Aorta (tissue), 5 donors: ENCODE measurements at places on chromosomes 7 and 10. TPM values are rescaled to one million over a fixed set of nuclear protein-coding genes. Genes with fewer than 3 reads are reported as not detected.
A peak's percentile ranks its signal among the peaks of the same experiment; 100 is the strongest.

DNA sequence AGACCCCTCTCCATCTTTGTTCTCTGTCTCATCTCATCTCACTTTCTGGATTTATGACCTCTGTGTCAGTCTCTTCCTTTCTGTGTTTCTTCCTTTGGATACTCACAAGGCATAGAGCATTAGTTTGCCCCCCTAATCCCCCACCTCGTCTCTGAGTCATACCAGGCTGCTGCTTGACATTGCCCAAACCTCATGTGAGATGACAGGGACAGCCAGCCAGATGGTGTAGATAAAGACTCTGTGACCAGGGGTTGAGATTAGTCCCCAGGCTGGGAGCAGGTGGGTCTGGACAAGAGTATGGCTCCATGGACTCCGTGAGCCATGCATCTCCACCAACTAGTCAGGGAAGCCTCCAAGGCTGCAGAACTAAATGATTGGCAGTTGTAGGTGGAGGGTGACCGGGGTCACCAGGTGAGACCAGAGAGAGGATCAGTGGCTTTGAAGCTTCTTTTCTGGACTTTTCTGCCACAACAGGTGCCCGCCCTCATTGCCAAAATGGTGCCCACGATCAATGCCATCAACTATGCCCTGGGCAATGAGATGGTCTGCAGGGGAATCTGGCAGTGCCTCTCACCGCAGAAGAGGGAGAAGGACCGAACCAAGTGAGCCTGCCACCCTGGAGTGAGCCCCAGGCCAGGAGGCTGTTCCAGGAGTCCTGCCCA, 13.3 kb downstream of the RGR start:
- DNase-seq: no peak

GRCh38 chr10:18473424-18474117, 177.8 kb downstream of the NSUN6 start:
- DNase-seq: no peak

- DNase-seq: no peak
These were observed 145.9 kb downstream of the SH3PXD2A start for GRCh38 chr10:103709341-103709920.

DNA sequence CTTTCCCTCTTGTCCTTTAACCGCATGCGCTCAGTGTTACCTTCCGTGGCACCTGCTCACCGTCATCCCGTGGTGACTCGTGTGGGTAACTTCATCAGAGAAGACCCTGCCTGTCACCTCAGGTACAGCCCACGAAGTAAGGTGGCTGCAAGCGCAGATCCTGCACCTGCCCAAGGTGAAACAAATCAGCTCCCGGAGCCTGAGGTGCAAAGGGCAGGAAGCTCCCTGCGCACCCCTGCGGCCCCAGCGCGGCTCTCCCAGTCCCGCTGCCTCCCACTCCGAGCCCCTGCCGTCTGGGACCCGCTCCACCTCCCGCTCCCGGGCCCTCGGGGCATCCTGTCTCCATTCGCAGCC, 110.9 kb upstream of the LANCL2 start:
- no peak for DNase-seq

DNA sequence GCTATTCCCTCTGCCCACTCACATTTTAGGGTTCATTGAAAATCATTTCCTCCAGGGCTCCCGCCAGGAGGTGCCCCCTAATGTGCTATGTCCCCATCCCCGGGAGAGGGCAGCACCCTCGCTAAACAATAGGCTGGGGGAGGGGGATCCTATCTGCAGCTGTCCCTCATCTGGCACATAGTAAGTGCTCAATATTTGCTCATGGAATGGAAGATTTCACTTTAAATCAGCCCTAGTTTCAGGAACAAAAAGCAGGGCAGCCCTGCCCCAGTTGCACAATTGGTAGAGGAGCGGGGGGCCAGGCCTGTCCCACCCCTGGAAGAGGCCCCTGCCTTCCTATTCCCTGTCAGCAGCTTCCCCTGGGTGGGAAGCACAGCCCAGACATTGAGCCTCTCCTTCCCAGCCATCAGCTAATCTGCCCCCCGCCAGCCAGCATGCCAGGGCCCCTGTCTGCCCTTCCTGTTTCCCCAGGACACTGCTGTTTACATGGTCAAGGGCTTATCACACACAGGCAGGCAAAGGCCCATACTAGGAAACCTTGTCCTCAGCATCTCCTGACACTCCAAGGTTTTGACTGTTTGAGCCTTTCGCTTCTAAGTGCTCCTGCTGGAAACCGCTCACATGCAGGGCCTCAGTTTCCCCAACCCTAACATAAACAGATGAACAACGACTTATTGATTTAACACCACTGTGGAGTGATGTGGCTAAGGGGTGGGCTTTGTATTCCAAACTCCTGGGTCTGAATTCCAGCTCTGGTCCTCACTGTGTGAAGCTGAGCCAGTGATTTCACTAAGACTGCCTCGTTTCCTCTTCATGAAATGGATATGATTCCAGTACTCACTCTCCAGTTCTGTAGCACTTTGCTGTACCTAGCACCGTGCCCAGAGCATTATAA, 130.7 kb upstream of the ZMIZ1 start:
- no peak for DNase-seq

GRCh38 chr7:128883622-128884448, 21.2 kb downstream of the ATP6V1F start:
- DNase-seq: peak; percentile 87

DNA sequence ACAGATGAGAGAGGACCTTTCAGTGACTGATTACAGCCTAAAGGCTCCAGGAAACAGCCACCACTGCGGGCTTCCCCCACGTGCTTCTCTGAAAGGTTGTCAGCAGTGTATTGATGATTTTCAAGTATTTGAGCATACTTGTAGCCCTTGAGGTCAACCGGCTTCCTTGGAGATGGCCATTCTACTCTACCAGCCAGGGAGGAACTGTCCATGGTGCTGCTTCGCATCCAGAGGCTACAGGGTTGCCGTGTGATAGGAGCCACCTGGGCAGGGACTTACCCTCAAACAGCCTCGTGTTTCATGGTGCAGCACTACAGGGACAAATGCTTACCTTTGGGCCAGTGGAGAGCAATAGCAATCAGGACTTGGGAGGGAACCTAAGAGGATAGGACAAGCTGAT, 179.5 kb downstream of the DPP6 start:
- no peak for DNase-seq

DNA sequence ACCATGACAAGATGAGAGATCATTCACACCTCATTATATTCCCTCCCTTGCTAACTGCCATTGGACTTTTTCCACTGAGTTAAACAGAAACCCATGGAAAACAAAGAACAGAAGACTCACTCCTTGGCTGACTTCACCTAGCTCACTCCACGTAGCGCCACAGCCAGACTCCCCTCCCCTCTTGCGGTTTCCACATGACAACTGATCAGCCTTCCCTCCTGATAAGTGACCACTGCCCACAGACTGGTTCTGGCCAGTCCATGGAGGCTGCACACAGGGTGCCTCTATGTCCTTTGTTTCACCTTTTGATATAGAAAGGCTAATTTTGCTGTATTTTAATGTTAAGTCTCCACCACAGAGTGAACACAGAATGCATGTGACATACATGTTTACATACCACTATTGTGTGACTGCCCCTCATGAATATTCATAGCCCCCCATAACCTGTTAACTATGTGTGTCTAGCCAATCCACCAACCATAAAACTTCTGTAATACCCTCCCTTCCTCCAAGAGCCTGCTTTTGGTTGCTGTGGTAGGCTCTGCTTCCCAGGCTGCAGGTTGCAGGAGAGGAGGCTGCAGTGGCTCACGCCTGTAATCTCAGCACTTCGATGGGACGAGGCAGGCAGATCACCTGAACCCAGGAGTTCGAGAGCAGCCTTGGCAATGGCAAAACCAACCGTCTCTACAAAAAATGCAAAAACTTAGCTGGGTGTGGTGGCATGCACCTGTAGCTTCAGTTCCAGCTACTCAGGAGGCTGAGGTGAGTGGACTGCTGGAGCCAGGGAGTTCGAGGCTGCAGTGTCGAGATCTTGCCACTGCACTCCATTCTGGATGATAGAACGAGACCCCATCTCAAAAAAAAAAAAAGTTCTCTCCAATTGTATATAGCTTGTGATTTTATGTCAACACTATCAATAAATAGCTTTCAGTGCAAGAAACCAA, 10.0 kb upstream of the IFIT5 start:
- no peak for DNase-seq

DNA sequence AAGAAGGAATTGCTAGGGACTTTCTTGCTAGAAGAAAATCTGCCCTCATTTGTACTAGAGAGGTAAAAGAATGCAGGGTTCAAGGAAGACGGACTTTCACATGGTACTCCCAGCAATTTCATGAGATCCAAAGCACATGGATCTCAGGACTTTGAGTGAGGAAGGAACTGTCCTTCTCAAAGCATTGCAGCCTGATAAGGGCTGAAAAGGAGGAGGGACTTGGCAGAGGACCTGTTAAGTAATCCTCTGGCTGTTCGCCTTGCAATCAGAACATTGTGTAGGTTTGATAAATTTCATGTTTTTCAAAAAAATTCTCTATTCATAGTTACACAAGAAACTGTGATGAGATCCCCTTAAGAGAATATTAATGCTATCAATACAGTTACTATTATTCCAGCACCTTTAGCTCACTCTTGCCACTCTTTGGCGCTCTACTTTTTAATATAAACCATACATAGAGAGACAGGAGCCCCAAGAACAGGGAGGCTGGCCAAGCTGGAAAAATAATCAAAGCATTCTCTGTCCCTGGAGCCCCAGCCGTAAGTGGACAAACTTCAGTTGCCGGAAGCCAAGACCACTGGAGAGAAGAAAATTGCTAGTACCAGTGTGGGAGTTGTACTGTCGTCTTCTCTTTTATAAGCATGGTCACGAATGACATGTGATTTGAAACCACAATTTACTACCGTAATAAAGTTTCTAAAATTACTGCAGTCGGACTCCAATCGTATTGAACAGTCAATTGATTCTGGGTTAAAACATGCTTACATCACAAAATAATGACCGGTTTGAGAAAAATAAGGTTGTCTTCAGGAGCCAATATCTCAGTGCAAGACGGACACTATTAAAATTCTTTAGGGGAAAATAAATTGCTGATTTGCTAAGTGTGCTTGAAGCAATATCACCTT, 424.4 kb downstream of the SDK1 start:
- DNase-seq: no peak

DNA sequence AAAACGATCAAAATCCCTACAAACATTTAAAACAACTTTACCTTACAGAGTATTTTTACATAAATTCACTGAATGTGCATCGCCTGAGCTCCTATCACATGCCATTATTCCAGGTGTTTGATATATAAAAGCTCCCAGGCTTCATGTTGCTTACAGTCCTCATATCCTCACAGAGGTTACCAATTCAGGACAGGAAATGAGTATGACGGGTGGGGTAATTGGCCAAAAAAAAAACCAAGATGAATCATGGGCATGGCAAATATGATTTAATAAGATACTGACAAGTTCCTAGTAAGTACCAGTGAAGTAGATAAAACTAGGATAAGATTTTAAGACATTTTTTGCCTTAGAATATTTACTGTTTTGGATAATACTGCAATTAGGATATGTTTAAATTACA, 135.8 kb downstream of the KMT2E start:
- DNase-seq: no peak

DNA sequence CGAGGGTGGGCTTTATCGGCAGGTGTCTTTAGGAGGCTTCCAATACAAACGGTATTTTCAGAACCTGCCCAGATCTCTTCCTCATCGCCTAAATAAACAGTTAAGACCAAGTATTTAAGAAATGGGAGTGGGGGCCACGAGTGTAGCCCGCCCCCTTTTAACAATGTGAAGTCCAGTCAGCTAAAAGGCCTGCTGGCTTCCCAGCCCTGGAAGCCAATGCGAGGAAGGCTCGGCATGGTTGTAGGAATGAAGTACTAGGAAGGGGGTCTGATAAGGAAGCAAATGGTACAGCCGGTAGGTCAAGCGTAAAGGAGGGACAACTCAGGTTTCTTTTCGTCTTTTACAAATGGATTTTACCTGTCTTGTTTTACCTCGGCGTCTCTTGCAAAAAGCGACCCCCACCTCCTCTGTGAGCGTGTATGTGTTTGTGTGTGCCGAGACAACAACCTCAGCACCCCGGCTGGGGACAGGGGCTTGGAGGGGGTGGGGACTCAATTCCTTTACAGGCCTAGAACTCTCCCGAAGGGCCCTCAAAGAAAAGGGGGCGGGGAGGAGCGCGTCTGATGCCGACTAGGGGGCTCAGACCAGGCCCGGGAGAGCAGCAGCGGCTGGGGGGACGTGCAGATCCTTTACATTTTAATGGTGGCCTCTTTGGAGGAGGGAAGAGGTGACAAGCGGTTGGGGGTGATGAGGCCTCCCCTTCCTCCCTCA, 147.6 kb downstream of the GPR85 start:
- DNase-seq: peak; percentile 62

GRCh38 chr10:86068231-86069054, 298.2 kb downstream of the GRID1 start:
- no peak for DNase-seq

GRCh38 chr7:88115816-88116215, 104.0 kb downstream of the SRI start:
- DNase-seq: no peak

- no peak for DNase-seq
These were observed 23.9 kb upstream of the CALD1 start for GRCh38 chr7:134755422-134756022.

DNA sequence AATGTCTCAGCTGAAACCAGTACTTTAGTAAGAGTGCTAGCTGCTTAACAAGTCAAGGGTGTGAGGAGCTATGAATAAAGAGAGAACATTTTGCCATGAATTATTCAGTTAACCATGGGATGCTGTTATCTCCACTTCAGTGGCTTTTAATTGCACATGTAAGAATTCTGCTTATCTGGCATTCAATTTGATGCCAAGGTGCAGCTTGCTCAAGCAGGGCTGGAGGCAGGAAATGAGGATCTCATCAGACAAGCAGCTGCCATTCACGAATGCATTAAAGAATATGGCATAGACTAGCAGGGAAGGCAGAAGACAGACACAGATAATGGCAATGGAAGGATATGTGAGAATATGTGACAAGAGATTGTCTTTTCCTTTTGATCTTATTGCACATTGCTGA, 697.8 kb downstream of the NRG3 start:
- no peak for DNase-seq

DNA sequence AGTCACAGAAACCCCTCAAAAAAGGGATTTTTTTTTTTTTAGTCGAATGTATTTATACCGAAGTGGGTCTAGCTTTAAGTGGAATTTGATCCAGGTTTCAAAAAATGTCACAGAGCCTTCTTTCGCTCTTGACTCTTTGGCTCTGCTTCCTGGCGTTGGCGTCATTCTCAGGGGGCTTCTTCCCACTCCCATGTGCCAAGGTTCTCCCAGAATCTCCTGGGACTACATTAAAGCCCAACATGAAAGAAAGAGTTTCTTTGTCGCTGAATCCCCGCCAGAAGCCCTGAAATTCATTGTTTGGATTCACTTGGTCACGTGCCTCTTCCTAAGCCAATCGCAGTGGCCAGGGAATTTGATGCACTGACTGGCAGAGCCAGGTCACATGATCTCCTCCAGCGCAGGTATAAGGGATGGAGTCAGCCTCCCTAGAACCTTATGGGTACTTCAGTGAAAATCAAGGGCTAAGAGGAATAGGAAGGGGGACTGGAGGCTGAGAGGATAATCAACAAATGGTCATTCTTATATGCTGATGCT, 101.2 kb downstream of the RPS24 start:
- no peak for DNase-seq

GRCh38 chr10:24168258-24169170, 40.4 kb upstream of the KIAA1217 start:
- no peak for DNase-seq

PNLIPRP2 gene
- total RNA-seq: not detected

STEAP2 gene
- 36.2 TPM for total RNA-seq

ZNF804B gene
- total RNA-seq: not detected

CRPPA gene
- total RNA-seq: 2.4 TPM

PWWP2B gene
- 6.8 TPM for total RNA-seq

STRIP2 gene
- total RNA-seq: 0.58 TPM

CYP2C19 gene
- total RNA-seq: not detected

VGF gene
- not detected for total RNA-seq

SFR1 gene
- 6.0 TPM for total RNA-seq

ELFN1 gene
- 1.2 TPM for total RNA-seq

NODAL gene
- total RNA-seq: not detected

GNAT3 gene
- total RNA-seq: not detected
